ENCODE measurements at places on chromosomes 3 and 15.

GRCh38 chr15:66251065-66251789, 2.3 kb downstream of the MEGF11 start:
- no peak for DNase-seq

DNA sequence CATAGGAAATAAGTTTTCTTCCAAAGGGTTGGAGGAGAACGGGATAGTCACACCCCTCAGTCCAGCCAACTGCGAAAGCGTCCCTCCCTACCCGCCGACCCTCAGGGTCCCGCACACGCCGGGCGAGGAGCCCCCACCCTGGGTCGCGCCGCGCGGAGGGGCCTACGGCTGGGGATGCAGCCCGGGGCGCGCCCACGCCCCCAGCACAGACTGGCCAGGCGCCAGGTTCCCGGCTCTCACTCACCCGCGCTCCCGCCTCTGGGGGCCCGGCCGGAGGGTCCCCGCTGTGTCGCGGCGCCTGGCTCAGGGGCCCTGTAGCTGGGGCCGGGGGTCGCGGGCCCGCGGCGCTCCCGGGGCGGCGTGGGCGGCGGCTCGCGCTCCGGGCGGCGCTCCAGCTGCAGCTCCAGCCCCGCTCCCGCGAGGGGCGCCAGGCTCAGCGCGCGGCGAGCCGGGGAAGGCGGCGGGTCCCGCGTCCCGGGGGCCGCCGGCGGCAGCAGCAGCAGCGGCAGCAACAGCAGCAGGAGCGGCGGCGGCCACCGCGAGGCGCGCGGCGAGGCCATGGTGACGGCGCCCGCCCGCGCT, 375 bp downstream of the HEG1 start:
- DNase-seq: no peak

- DNase-seq: no peak
Observed at GRCh38 chr15:62771234-62771633, 271.3 kb upstream of the TPM1 start.

DNA sequence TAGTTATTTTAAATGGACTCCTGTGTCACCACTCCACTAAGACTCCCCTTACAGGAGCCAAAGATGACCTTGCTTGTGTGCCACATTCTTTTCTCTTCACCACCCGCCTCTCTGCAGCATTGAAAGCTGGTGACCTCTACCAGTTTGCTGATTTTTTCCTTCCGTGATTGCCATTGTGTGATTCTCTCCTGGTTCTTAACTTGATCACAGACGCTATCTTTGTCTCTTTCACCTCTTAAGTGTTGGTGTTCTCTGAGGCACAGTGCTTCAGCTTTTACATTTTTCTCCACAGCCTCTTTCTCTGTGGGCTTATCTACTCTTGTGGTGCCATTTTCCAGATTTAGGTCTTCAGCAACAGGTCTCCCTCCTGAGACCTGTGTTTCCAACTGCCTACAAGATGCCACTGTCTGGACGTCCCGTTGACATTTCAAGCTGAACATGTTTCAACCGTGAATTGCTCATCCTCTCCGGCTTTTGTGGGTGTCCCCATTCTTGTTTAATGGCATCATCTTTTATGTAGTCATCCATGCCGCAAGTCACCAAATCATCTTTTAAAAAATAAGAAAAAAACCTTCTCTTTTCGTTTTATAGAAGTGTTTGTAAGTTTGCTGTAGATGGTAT, 26.5 kb downstream of the IQGAP1 start:
- no peak for DNase-seq

- no peak for DNase-seq
Observed at GRCh38 chr3:47441796-47442551, 33.8 kb downstream of the SCAP start.

GRCh38 chr3:108835101-108835500, 12.5 kb downstream of the TRAT1 start:
- DNase-seq: peak; percentile 59

DNA sequence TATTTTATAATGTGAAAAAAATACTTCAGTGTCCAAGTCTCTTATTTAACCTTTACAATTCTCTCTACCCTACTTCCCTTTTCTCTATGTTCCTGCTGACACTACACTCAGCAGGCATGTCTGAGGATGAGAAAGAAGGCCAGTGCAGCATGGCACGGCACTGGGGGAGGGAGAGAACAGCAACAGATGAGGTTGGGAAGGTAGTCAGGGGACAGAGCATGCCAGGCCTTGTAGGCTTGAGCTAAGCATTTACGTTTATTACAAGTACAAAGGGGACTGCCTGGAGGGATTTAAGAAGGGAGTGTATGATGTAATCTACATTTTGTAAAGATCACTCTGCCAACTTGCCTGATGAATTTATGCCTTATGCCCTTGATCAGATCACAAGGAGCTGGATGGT, 117.3 kb upstream of the WNT5A start:
- DNase-seq: no peak

- DNase-seq: peak; percentile 78
Observed at GRCh38 chr15:51649659-51650521, 27.3 kb upstream of the DMXL2 start.

GRCh38 chr3:120098710-120099109, 4.5 kb upstream of the GSK3B start:
- no peak for DNase-seq

GRCh38 chr3:57864853-57865252, 108.7 kb downstream of the SLMAP start:
- DNase-seq: no peak

- no peak for DNase-seq
Observed at GRCh38 chr15:42152196-42152920, 4.1 kb downstream of the PLA2G4F start.

DNA sequence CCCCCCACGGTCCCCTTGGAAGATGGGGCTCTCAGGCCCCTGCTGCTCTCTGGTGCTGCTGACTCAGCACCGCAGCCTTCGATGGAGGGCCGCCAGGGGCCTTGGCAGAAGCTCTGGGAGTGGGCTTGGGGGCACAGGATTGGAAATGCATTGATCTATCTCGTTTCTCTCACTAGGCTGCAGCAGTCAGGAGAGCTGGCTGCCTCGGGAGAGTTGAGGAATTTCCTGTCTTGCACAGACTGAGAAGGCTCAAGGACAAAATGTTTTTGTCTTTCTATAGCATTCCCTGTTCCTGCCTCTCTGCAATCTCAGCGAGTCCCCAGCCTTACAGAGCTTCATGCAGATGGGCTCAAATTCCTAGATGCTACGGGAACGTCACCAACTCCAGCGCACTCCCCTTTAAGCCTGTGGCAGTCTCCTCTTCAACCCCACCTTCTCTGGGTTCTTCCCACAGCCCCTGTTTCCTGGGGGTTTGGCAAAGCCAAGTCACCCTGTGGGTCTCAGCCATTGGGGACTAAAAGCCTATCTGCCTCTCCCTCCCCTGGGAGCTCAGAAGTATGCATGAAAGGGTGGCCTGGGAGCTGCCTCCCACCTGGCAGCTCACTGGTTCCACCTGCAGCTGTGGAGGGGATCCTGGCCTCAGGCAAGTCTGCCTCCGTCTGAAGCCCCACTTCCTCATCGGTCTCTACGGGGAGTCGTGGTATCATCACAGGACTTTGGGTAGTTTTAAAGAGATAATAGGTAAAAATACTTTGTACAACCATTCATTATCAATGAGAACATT, 127.4 kb upstream of the HACD2 start:
- no peak for DNase-seq

DNA sequence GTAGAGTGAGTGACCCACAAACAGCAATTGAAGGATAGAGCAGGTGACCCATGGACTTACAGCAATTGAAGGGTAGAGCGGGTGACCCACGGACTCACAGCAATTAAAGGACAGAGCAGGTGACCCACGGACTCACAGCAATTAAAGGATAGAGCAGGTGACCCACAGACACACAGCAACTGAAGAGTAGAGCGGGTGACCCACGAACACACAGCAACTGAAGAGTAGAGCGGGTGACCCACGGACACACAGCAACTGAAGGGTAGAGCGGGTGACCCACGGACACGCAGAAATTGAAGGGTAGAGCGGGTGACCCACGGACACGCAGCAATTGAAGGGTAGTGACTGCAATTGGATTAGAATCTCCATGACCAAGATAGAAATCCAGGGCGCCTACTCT, 9.8 kb upstream of the TNK2 start:
- DNase-seq: no peak

DNA sequence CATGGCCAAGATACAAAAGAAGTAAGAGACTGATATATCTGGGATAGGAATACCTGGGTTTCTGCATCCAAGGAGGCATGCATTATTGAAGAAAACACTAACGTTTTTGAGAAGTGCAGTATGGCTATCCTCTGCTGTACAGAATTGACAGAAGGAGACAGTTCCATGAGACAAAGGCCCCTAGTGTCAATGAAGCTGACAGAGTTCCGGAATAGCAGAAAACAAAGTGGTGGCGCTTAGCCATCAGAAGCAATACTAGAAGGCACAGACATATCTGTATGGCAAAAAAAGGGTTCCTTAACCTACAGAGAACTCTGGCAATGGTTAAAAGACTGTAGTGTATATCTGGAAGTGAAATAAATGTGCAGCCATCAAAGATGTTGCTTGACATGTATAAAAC, 77.8 kb downstream of the VGLL3 start:
- DNase-seq: no peak

DNA sequence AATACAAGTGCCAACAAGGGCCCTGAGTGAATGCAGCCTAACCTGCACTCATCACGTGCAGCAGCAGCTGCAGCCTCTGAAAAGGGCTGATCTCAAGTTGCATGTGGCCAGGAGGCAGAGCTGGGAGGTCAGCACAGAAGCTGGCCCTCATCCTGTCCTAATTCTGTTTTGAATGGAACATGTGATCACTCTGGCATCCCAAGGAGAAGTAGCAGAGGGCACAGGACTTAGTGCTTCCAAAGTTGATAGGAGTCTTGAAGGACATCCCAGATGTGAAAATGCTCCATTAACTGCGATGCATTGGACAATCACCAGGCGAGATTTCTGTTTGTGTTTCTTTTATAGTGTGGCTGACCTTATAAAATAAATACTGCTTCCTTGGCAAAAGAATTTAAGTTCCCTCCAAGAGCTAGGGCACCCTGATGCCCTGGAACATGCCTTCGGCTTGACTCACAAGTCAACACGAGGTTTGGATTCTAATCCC, 31.6 kb upstream of the STAG1 start:
- DNase-seq: no peak

GRCh38 chr3:71568207-71568606, 15.3 kb downstream of the FOXP1 start:
- DNase-seq: no peak

DNA sequence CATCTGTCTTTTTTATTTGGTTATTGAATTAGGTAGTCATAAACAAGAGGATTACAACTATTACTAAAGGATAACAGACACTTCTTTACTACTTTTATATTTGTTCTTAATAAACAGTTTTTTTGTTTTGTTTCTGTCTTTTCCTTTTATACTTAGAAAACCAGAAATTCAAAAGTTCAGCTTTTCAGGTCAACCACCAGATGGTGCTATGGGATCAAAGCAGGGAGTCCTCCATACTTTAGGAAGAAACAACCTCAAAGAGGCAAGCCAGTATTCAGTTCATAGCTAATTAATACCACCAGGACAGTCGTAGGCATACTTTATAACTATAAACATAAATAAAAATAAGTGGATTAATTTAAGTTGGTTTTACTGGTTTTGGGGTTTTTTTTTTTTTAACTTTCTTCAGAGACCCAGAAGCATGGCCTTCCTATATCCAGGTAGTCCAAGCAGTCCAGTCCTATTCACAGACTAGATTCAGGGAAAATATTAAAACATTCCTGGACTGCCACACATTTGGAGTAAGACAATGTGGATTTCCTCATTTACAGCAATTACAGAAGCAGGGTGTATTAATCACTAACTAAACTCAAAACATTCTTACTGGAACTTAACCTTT, 16.0 kb upstream of the EID1 start:
- DNase-seq: peak; percentile 68

- peak; percentile 55 for DNase-seq
Observed at GRCh38 chr3:98521897-98522543, 682 bp downstream of the CLDND1 start.

DNA sequence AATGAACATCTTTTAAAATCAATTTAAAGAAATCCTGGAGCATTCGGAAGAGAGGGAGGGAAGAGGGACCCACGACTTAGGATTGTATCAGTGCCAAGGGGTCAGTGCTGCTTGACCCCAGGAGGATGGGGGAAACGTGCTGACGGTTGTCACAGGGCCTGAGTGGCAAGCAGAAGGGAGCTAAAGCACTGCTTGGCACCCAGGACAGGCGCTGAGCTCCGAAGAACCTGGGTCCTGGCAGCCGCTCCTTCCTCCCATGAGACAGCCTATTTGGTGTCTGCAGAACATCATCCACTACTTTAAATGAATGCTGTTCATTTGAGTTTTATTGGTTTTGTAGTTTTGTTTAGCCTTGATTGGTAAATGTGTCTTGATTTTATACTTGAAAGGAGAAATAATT, 54.5 kb downstream of the RGMA start:
- no peak for DNase-seq

GRCh38 chr3:14793126-14793857, 25.5 kb upstream of the FGD5 start:
- no peak for DNase-seq

GRCh38 chr15:32129815-32130214, 99.5 kb downstream of the CHRNA7 start:
- no peak for DNase-seq

GRCh38 chr15:85762756-85763127, 32.0 kb downstream of the KLHL25 start:
- no peak for DNase-seq

- DNase-seq: no peak
Observed at GRCh38 chr15:39709941-39710340, 72.7 kb downstream of the FSIP1 start.

Measured in CD4-positive, alpha-beta T cell treated with Interleukin-21 for 1 hour (primary cell).